Peyer's patch (tissue), 4 donors: ENCODE measurements at places on chromosomes 4 and X. TPM values are rescaled to one million over a fixed set of nuclear protein-coding genes. Genes with fewer than 3 reads are reported as not detected.

The LGI2 gene
- total RNA-seq, result 0.40 TPM

GRCh38 chr4:188417181-188417580 lies 277.9 kb downstream of the TRIML1 start:
- H3K4me1 ChIP-seq, result no peaks in the 10 kb centered on the region
- H3K27ac ChIP-seq, result no peak overlapping the region
- no peaks in the 10 kb centered on the region for H3K27me3 ChIP-seq
- no peaks in the 10 kb centered on the region for H3K36me3 ChIP-seq
- no peak overlapping the region for H3K4me3 ChIP-seq

The NHSL2 gene
- total RNA-seq, result 2.9 TPM

The JADE3 gene
- total RNA-seq, result 19.8 TPM

The FAM120C gene
- 5.1 TPM for total RNA-seq
